ENCODE measurements at places on chromosomes 5 and 9.

DNA sequence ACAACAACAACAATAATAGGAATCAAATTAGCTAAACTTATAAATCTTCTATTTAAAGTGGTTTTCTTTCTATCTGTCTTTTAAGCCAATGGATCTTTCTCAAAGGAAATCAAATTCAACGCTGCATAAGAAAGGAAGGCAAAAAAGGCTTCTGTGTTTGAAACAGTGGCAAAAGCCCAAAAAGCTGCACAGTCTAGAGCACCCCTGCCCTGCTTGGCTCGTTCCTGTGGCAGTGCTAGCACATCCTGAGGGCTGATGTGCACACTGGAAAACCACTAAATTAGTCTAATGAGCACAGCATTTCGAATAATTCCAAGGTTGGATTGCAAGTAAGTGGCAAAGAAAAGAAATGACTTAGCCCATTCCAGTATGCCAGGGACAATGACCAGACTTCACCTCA is 80.7 kb downstream of the AP3B1 start:
- no peak for DNase-seq

- DNase-seq: no peak
Observed at GRCh38 chr9:124449381-124450151, 685 bp upstream of the ADGRD2 start.

GRCh38 chr9:111065414-111065813 is 27.1 kb upstream of the LPAR1 start:
- no peak for DNase-seq

DNA sequence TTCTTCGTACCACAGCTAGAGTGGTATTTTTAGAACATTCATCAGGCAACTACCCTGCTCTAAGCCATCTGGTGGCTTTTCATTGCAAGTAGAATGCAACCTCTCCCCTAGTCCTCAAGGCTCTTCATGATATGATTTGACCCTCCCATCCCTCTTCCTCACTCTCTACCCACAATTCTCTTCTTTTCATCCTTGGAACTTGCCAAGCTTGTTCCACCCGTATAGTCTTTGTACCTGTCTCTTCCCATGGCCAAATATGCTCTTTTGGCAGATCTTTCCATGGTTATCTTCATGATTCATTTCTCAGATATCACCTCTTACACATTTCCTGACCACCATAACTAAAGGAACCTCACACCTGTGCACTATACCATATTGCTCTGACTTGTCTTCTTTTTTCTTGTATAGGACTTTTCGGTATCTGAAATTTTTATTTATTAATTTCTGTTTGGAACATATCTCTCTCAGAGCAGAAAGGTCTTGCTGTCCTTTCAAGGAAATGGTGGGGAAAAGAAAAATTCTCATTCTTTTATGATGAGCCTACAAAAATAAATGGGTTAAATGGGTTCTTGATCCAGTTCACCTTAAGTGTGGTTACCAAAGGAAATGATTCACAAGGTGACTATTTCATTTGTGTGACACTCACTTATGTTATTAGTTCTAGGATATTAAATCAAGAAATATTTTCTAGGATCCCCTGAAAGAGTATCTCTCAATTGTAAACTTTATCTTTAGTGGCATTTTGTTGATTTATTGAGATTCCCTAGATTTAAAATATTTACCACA is 3.7 kb upstream of the CD274 start:
- DNase-seq: no peak

DNA sequence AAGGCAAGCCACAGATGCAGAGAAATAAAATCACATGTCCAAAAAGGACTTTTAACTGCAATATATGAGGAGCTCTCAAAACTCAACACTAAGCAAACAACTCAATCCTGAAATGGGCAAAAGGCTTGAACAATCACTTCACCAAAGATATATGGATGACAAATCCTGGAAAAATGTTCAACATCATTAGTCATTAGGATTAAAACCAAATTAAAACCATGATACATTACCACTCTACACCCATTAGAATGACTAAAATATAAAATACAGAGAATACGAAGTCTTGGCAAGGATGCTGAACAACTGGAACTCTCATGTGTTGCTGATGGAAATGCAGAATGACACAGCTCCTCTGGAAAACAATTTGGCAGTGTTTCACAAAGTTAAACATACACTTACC is 277.4 kb downstream of the TLE1 start:
- no peak for DNase-seq

DNA sequence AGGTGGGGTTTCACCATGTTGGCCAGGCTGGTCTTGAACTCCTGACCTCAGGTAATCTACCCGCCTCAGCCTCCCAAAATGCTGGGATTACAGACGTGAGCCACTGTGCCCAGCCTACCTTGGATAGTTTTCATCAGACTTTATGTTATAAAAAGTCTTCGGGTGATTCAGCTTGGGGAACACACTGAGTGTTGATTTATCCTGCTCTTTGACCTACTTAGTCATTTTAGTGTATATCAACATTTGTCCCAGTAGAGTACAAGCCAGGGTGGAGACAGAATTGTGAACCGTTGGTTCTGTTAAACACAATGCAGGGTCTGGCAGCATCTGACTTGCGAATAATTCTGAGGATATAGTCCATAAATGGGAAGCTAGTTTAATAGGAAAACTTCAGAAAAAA is 39.7 kb downstream of the NFX1 start:
- DNase-seq: no peak

- DNase-seq: no peak
Observed at GRCh38 chr5:129107637-129108036, 13.1 kb downstream of the ISOC1 start.

Data from stimulated activated CD8-positive, alpha-beta memory T cell treated with anti-CD3 and anti-CD28 coated beads, Interleukin-7, amount 100 ng/mL, for 1 hour (primary cell).